ENCODE measurements at places on chromosomes 5 and 9. TPM values are rescaled to one million over a fixed set of nuclear protein-coding genes. Genes with fewer than 3 reads are reported as not detected.

The GDNF gene
- total RNA-seq: 0.13 TPM

The GDA gene
- not detected for total RNA-seq

The OLFML2A gene
- 1.3 TPM for total RNA-seq

The MARCOL gene
- not detected for total RNA-seq

The PCDHB14 gene
- total RNA-seq: 2.1 TPM

The SIMC1 gene
- 6.8 TPM for total RNA-seq

The FREM1 gene
- 0.39 TPM for total RNA-seq
